ENCODE measurements at places on chromosomes 4 and X.

GRCh38 chrX:9312922-9313867 lies 151.7 kb upstream of the TBL1X start:
- no peak for DNase-seq

- no peak for DNase-seq
Observed at GRCh38 chr4:73099143-73099542, 29.6 kb upstream of the COX18 start.

GRCh38 chr4:82358847-82359246 lies 14.9 kb downstream of the HNRNPD start:
- no peak for DNase-seq

GRCh38 chr4:149972407-149972806 lies 105.8 kb upstream of the DCLK2 start:
- no peak for DNase-seq

- no peak for DNase-seq
Observed at GRCh38 chrX:24371391-24371972, 11.0 kb downstream of the SUPT20HL1 start.

DNA sequence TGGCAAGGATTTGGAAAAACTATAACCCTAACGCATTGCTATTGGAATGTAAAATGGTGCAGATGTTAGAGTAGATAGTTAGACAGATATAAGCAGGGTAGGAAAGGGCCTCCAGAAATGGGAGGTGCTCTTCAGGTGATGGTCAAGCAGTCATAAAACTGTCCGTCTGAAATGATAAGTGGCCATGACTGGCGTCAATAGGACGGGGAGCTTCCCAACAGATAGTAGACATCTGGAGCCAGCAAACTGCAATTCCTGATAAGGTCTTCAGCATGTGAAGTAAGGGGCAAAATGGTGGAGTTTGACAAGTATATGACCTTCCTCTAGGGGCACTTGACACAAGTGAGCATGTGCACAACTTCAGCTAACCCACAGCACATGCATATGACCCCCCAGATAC lies 250.4 kb downstream of the MAGEB5 start:
- DNase-seq = no peak

DNA sequence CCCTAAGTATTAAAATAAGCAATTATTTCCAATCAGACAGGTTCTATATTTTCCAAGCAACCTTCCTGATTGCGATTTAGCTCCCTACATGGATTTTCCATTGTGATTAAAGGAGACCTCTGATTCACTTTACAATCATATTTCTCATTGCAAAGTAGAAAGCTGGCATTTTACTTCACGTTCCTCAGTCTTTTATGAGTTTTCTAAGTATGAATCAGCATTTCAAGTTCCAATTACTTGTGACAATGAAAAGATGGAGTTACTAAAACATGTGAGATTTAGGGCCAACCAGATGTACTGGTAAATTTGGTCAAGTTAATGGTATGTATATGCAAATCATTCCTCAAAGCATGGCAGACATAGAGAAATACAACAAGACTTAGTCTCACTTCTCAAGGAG lies 206.2 kb downstream of the KCNIP4 start:
- no peak for DNase-seq

DNA sequence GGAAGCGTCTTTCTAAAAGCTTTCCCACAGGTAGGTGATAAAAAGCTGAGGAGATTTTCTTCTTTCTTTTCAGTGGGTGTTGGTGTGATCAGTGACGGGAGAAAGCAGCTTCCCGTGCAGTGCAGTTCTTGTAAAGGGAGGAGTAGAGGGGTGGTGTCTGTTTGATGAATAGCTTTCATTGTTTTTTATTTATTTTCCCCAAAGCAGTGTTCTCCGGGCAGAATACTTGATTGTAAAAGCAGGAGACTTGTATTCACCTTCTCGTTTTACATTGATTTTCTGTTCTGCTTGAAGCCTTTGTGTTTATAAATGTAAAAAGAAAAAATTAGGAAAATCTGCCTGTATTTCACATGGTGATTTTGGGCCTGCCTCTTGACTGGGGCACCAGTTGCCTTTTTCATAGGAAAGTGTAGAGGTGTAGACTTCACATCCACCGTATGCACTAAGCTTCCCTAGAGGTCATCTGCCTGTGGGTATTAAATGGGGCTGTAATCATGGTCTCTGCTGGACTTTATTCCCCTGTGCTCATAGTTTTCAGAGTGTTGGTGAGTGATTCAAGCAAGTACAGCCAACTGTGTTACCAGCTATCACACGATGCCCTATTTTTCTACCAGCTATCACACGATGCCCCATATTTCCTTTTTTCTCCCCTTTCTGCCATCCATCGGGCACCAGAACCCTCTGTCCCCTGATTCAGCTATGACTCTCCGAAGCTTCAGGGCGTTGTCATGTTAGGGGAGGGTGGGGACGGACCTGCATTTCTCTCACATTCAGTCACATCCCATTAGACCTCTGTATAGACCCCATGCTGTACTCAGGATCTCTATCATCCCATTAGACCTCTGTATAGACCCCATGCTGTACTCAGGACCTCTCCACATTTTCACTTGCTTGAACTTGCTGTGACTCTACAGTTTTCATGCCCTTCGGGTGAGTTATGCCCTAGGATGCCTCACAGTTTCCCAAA lies 526.5 kb downstream of the TRIML1 start:
- no peak for DNase-seq

GRCh38 chr4:48681856-48682255 lies 98.2 kb downstream of the FRYL start:
- DNase-seq = no peak

GRCh38 chrX:116757491-116757890 lies 294.7 kb upstream of the CT83 start:
- DNase-seq = no peak

- no peak for DNase-seq
Observed at GRCh38 chr4:24991015-24991414, 39.7 kb downstream of the LGI2 start.

GRCh38 chrX:109959356-109959871 lies 43.5 kb upstream of the TMEM164 start:
- DNase-seq = no peak

DNA sequence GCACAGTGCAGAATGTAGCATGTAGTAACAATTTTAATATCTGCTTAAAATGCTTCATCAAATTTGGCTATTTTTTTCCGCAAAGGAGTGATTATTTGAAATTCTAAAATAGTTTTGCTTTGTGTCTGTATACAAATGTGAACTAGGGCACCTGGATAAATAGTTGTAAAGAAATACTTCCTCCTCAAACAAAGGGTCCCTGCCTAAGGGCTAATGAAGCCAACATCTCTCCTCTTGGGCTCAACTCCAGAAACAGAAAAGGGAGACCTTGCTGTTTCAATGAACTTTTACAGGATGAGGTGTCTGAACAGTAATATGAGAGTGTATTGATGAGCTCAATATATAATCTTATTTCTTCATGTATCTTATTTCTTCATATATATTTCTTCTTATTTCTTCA lies 30.8 kb upstream of the SCOC start:
- no peak for DNase-seq

GRCh38 chr4:156838761-156839160 lies 132.8 kb downstream of the PDGFC start:
- DNase-seq = no peak

DNA sequence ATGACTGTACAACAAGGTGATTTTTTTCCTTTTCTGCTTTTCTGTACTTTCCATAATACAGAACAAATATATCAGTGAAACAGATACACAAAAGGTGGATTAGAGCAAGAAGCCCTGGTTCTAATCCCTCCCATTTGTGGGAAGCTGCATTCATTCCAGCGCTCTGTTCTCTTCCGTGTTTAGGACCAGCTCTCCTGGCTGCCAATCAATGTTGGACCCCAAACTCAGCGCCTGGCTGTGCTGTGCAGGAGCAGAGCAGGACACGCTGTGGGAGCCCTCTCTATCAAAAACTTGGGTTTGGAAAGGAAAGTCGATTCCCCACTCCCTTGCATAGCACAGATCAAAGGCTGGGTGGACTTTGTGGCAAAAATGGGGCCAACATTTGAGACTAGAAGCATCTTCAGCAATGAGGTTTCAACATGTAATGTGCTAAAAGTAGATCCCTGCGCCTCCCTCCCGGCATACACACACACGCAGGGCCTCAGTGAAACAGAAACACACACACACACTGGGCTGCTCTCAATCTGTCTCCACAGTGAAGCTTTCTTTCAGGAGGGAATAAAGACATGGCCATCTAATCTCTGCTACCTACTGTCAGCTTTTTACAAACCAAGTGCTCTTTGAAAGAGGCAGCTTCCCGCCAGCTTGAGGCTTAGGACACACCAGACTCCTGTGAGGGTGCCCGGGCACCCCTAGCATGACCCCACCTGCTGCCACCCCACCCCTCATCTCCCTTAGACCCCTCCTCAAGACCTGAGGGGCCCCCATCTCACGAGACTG lies 12.2 kb downstream of the WDR1 start:
- no peak for DNase-seq

GRCh38 chr4:73104695-73105094 lies 35.2 kb upstream of the COX18 start:
- no peak for DNase-seq

GRCh38 chr4:143441678-143442077 lies 71.8 kb upstream of the SMARCA5 start:
- DNase-seq = no peak

DNA sequence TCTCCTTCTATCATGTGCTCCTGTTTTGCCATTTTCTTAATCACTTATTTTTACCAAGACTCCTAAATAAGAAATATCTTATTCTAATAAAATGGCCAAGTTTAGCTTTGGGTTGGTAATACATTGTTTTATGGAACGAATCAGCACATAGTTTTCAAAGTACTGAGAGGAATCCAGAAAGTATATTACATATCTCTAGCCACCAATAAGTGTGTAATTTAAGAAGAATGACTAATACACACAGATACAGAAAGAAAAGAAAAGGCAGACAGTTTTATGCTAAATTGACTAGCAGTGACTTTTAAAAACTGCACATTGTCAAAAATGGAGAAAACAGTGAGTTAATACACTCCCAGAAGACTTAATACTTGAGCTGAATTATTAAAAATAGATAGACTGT lies 167.0 kb upstream of the IL15 start:
- DNase-seq = no peak

GRCh38 chr4:14446904-14447303 lies 555.4 kb upstream of the CPEB2 start:
- DNase-seq = no peak

GRCh38 chr4:87103086-87103485 lies 117.3 kb downstream of the KLHL8 start:
- DNase-seq = no peak

GRCh38 chr4:48237996-48238645 lies 31.5 kb downstream of the TEC start:
- DNase-seq = no peak

DNA sequence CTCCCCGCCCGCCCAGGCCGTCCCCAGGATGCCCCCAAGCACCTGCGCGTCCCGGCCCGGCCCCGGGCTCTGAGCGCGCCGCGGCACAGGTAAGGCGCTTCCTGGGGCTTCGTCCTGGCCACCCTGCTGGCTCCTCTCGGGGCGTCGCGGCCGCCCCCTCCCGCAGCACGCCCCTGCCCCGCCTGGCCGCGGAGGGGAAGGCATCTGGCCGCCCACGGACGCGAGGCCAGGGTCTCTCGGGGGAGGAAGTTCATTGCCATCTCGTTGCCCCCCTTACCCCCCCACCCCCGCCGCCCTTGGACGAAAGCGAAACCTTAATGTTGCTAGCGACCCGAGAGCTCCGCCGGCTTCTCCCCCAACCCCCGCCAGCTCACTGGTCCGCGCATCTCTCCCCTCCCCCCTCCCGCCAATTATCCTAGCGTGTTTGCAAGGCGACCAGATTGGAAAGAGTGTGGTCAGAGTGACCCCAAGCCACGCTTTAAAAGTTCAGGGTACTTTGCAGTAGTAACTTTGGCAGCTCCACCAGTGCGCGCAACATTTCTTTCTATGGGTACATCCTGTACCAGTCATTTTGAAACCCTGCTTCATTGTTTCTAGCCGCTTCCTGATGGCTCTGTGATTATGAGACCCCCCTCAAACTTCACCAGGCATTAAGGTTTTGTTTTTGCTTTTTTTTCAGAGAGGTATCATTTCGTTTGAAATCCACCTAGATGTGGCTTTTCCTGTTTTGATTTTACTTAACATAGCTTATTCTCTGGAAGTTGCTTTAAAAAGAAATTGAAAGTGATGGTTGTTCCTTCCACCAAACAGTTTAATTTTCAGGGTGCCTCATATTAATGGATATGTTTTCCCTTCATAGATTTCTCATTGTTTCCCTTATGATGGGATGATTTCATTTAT lies 626 bp downstream of the TBC1D1 start:
- DNase-seq = no peak

GRCh38 chr4:13930155-13930554 lies 302.6 kb upstream of the BOD1L1 start:
- no peak for DNase-seq

DNA sequence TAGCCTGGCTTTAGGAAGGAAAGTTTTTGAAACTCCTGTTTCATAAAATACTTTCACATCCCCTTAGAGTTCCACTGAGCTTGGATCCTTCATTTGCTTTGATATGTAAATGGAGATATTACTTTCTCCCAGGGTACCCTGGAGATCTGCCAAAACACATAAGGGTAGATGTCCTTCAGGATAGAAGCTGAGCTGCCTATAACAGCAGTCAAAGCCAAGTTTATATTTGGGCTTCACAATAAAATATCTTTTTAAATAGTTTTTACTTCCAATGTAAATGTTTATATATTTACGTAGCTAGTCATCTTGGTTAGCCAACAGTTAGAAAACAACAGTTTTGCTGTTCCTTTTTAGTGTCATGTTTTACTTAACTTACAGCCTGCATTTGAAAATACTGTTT lies 742.3 kb upstream of the POU3F4 start:
- DNase-seq = no peak

DNA sequence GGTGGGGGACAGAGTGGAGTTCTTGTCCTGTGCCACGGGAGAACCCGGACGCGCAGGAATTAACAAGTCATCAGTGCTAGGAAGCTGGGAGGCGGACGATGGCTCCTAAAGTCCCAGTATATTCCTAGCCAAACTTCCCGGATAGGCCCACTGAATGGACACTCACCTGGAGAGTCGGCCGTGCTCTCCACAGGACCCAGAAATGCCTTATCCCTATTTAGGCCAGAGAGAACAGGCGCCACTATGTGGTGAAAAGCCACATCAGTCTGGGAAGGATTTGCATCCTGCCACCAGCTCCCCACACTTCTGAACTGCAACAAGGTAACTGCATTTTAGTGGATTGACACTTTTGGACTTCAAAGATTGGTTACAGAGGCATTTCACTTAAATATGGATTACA lies 1.1 kb downstream of the CFAP299 start:
- no peak for DNase-seq

DNA sequence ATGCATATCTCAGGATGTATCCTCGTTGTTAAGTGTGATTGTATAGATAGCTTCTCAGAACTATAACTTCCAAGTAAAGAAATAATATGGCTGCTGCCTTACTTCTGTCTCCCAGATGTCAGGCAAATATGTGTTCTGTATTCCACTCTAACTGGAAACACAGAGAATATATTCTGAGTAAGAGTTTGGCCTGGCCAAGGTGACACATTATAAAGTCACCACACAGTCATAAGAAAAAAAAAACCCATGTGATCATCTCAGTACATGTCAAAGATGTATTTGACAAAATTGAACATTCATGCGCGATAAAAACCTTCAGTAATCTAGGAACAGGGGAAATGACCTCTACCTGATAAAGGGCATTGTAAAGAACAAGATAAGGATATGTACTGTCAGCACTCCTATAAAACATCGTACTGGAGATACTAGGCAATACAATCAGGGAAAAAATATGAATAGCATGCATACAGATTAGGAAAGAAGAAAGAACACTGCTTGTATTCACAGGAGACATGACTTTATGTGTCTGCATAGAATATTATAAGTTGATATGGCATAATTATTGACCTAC lies 207.1 kb downstream of the ZNF330 start:
- no peak for DNase-seq

GRCh38 chr4:177191991-177192390 lies 117.7 kb upstream of the NEIL3 start:
- DNase-seq = no peak

GRCh38 chr4:8732092-8732491 lies 139.5 kb downstream of the CPZ start:
- DNase-seq = no peak
